ENCODE measurements at places on chromosomes 12 and 14.

- no peak for DNase-seq
These were observed 199.0 kb downstream of the RAD51B start for GRCh38 chr14:68018598-68018997.

DNA sequence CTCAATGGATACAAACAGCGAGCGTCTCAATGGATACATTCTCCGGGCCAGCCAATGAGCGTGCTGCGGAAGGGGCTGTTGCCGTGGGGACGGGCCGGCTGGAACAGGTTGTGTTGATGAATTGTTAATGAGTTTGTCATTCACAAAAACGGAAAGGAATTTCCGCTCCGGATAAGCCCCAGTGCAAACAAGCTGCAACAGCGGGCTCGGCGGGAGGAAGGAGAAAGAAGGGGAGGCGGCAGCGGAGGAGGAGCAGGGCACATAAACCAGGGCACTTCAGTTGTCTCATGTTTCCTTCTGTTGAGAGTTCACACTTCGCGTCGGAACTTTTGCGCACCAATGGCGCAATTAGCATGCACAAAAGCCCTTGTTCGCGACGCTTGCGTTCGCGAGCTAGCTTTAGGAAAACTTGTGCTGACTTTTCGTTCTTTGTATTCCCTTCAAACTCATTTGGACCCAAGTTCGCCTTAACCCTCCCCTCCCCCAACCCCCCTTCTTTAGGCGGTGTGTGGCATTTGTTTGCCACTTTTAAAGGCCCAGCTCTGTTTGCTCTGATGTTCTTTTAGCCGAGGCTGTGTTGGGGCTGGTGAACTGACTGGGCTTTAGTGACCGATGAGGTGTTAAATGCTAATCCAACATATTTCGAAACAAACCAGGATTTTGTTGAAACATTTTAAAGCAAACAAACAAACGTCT is at the start of gene DUSP6:
Gene DUSP6 (minus strand): TSS at position 10 of the 696 bp plus-strand sequence. CDS start 462 bp downstream, outside the sequence.
- DNase-seq, result no peak

DNA sequence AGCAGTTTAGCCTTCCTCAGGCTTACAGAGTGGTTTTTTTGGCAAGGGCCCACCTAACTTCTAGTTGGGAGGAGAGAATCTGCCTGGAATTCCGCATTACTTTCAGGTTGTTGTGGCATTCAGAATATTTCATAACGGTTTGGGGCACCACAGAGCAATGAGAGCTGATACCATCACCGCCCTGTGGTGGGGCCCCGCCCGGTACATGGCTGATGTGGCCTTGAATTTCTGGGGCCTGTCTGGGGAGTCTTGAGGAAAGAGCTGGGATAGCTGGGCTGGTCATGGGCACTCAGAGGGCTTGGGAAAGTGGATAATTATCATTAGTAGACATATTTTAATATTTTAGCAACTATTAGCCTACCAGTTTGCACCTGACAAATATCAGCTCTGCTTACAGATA is 4.2 kb downstream of the TESPA1 start:
- DNase-seq, result no peak

DNA sequence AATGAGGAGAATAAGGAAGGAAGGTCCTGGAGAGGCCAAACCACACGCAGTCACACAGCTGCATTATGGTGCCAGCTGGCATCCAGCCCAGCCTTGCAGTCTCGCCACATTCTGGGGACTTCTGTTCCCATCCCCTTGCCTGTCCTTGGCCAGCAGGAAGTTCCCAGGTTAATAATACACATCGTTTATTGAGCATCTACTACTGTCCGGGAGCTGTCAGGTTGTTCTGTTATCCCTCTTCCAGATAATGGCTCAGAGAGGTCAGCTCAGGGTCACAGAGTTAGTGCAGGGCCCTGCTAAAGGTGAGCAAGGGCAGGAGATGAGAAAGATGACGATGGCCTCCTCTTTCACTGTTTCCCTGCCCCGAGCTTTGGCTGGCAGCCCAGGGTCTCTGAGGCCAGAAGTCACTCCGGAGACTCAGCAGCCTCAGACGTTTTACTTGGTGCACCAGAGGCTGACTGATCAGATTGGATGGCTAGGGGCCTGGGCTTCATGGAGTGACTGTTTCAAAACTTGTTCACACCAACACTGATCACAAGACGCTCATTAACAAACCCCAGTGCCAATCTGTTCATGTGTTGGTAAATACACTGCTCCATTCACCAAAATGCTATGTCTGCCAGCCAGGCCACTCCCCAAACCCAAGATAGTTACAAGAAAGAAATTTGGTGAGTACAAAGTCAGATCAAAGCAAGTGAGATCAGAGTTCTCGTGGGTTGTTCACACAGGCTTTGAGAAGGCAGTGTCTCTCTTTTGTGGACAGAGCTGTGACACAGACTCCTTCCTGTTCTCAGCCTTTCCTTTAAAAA is 79.2 kb downstream of the B4GALNT3 start:
- no peak for DNase-seq

DNA sequence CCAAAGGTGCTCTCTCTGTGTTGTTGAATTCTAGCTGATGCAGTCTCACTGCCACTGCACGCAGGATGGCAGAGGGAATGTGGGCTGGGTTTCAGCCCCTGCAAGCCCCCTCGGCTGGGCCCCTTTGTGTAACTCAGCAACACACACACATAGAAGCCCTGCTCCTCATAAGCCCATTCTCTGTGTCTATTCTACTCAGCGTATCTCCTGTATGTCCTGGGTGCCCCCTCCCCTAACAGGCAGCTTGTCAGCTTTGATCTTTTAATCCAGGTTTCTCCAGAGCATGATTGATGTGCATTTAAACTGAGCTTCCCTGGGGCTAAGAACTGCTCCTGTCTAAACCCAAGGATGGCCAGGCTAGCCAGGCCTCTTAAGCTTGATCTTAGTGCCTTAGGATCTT is 43.0 kb downstream of the SRRM4 start:
- DNase-seq, result no peak

GRCh38 chr12:132873724-132874123 is 13.7 kb downstream of the CHFR start:
- DNase-seq, result no peak

- no peak for DNase-seq
These were observed 97.9 kb upstream of the USP44 start for GRCh38 chr12:95648990-95649791.

DNA sequence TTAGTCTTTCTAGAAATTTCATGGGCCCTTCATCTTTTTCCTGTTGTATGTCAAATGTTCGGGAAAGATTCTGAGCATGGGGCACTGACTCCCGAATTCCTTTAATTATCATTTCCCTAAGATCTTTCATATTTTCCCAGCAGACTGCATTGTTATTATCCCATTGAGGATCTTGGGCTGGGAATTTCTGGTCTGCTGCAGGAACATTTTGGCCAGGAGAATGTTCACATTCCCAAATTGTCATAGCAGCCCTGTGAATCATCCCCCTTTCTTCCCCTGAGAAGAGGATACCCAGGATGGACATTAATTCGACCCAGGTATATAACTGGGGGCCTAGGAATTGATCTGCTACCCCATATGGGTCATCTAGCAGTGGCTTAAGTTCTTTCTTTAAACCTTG is 112.5 kb downstream of the RIN3 start:
- DNase-seq, result no peak

DNA sequence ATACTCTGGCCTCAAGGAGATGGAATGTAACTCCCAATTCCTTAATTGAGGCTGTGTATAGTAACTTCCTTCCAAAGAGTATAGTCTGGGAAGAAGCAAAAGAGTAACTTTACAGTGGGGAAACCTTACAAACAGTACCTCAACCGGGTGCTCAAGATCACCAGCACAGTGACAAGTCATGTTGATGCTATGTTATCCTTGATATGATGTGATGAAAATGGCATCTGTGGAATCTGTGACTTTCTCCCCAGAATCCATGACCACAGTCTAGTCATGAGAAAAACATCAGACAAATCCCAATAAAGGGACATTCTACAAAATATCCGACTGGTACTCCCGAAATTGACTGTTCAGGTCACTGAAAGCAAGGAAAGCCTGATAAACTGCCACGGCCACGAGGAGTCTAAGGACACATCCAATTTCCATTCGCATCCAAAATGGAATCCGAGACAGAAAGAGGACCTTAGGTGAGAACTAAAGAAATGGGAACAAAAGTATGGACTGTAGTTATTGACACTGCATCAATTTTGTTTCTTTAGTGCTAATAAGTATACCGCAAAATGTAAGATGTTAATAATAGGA is 97.3 kb upstream of the FRMD6 start:
- DNase-seq, result no peak

GRCh38 chr12:15532364-15532977 is 210.2 kb downstream of the PTPRO start:
- no peak for DNase-seq

GRCh38 chr12:132282950-132283771 is 46.2 kb downstream of the GALNT9 start:
- no peak for DNase-seq

DNA sequence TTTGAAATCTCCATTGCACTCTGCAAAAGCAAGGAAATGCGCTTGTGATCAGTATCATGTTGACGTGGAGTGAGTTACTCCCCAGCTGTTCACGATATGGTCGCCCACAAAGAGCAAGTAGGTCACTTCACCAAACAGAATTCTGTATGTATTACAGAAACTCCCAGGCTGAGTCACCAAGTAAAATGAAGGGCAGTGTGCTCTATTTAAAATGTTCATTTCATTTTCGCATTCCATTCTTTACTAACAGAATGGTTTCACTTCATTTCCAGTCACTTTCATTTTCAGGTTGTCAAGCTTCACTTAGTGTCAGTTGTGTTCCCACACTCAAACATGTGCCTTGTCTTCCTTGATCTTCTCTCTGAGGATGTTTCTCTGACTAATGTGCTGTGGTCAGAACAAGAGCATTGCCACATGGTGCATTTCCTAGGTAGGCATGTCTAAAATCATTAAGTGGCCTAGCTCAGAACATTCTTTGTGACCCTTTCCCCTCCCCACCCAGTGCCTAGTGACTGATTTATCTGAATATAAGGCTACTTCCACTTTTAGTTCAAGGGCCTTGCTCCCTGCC is 391.2 kb downstream of the RAD51B start:
- DNase-seq, result peak; percentile 4

GRCh38 chr14:94111276-94112095 is 950 bp downstream of the IFI27 start:
- no peak for DNase-seq

- no peak for DNase-seq
These were observed 184.4 kb downstream of the ITPR2 start for GRCh38 chr12:26648584-26648983.

- DNase-seq, result no peak
These were observed 53.9 kb upstream of the STRN3 start for GRCh38 chr14:31080056-31080455.

DNA sequence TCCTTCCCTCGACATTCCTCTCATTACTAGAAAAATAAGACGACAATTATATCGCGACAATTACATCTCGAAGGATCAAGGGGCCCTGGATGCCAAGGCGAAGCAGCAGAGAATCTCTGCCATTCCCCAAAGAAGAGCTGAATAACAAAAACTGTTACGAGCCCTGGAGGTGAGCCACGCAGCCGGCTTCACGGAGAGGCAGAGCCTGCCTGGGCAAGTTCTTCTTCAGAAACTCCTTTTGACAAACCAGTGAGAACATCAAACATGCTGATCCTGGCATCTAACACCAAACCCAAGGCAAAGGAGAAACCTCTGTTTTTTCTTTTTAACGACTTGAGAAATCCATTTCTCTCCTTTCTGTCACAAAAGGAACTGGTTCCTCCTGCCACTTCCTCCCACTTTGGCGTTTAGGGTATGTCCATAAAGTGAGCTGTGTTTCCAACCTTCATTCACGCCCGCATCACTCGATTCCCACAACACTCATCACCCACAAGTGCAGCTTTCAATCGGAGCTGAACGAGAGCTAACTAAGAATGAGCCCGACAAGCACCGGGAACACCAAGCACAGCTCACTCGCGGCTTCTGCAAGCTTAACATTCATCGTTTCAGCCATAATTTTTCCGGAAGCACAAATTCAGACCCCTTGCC is 21.5 kb downstream of the CCDC88C start:
- no peak for DNase-seq

DNA sequence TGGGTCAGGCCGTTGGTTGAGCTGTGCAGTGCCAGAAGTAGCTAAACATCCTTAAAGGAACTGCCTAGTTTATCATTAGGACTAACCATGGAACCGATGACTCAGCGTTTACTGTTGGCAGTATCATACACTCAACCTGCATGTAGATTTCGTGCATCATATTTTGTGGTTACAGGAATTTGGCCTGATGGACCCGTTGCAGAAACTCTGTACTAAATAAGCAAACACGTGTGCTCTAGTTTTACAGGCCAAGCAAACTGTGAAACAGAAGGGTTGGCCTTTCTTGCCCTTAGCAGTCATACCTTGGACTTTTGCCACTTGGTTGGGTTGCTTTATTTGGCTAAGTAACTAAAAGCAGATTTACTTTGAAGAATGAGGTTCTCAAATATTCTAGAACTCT is 35.6 kb downstream of the DGLUCY start:
- DNase-seq, result no peak

- DNase-seq, result no peak
These were observed 1.6 kb downstream of the GSG1 start for GRCh38 chr12:13101821-13102375.

DNA sequence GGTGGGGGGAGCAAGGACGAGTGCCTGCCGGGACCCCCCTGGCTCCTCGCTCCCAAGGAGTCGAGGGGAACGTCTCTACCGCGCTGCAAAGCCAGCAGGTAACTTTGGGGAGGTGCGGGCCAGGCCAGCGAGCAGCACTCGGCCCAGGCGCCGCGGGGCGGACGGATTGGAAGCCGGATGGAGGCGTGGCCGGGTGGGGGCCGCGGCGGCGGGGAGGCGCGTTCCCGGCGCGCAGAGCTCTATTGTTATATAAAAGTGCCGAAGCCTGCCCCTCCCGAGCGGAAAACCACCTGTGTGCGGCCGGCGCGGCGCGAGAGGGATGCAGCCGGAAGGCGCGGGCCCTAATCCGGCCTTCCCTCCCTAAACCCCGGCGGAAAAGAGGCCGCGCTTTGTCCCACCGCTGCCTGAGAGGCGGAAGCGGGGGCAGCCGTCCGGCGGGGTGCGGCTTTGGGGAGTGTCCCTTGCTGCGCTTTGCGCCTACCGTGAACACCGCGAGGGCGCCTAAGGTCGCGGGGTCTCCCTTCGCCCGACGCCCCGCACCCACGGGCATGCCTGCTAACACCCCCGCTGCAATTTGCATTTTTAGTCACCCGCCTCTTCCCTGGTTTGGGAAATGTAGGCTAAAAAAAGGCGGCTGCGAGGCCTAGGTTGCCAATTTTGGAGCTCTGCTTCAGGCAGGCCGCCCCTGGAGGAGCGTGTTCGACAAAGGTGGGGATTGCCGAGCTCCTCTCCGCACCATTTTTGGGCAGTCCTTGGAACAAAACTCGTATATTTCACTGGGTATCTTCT is 1.7 kb upstream of the DUSP6 start:
- DNase-seq, result no peak

- DNase-seq, result no peak
These were observed 84.1 kb upstream of the ZDHHC17 start for GRCh38 chr12:76679778-76680177.

Data from CMK (cell line).